Cardiac septum (tissue), 1 donor: ENCODE measurements at places on chromosomes 16 and 17. TPM values are rescaled to one million over a fixed set of nuclear protein-coding genes. Genes with fewer than 3 reads are reported as not detected.

- no peak for DNase-seq
Observed at GRCh38 chr16:4301968-4302367, 13.9 kb upstream of the GLIS2 start.

GRCh38 chr17:42255445-42255844 is 20.7 kb downstream of the STAT5B start:
- DNase-seq, result no peak

GRCh38 chr17:65552214-65552613 is 9.2 kb downstream of the AXIN2 start:
- DNase-seq, result no peak

DNA sequence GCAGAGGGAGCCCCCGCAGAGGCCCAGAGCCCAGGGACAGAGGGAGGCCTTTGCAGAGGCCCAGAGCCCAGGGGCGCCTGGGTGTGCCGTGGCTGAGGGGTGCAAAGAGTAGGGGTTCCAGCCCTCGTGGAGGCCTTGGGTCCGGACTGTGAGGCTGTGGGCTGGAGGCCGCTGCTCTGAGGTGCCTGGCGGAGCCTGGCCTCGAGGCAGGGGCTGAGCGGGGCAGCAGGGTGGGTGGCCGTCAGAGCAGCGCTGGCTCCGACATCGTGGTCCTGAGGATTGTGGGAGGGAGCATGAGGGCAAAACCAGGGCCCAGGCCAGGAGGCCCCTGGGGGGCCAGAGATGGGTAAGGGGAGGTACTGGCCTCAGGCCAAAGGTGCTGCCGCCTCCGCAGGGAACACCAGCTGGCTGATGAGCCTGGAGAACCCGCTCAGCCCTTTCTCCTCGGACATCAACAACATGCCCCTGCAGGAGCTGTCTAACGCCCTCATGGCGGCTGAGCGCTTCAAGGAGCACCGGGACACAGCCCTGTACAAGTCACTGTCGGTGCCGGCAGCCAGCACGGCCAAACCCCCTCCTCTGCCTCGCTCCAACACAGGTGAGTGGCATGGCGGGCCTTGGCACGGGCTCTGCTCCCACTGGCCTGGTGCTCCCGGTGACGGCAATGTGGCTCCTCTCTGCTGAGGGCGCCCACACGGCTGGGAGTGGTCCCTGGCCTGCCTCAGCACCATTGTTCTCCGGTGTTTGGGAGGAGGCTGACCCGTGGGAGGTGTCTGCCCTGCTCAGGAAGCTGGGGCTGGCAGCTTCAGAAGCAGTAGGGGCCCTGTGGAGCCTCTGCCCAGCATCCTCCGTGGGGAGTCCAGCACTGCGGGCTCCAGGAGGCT is 33.7 kb downstream of the TSC2 start:
- no peak for DNase-seq

DNA sequence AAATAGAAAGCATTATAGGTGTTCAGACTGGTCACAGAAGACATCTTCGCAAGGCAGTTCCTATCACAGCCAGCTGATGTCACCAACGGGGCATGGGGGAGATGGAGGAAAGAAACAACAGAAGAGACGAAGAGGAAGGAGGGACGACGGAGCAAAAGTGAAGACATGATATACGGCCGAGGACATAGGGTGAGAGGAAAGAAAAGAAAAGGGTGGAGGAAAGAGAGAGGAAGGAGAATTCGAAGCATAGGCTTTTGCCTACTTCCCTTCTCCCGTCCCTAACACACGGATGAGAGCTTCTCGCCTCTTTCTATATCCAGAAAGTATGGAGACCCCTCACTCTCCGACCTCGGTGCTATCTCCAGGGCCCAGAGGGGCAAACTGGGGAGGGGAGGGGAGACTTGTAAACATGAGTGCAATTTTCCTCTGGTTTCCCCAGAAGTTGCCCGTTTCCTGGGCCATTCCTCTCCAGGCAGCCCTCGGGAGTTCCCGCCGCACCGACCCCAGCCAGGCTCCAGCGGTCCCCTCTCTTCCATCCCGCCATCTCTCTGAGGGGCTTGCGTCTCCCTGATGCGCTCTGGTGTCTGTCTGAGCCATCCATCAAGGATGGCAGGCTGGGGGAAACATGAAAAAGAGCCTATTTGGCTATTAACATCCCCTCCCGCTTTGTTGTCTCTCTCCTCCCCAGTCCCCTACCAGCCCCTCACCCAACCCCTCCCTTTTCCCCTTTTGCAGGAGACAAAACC is 26.0 kb downstream of the COPZ2 start:
- DNase-seq, result no peak

Gene TBC1D3G
- total RNA-seq, result not detected
